ENCODE measurements at places on chromosomes 16 and 17. TPM values are rescaled to one million over a fixed set of nuclear protein-coding genes. Genes with fewer than 3 reads are reported as not detected.

DNA sequence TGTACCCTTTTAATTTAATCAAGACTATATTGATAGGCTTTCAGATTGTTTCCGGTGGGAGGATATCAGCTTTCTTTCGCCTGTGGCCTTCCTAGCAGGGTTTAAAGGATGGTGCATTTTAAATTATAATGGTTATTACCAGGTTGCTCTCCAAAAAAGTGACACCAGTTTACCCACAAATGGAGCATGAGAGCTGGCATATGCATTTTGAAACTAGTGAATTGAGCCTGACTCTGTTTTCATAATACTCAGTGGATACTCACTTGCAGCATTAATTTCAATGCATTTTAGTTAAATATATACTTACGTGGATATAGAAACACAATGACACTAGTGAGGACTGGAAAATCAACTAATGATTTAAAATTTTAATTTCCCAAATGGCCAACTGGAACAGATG is 5.8 kb downstream of the MYL4 start:
- no peaks in the 10 kb centered on the region for H3K4me1 ChIP-seq
- no peaks in the 10 kb centered on the region for H3K27me3 ChIP-seq
- no peak overlapping the region for H3K4me3 ChIP-seq
- no peak overlapping the region for H3K27ac ChIP-seq
- DNase-seq = no peak

DNA sequence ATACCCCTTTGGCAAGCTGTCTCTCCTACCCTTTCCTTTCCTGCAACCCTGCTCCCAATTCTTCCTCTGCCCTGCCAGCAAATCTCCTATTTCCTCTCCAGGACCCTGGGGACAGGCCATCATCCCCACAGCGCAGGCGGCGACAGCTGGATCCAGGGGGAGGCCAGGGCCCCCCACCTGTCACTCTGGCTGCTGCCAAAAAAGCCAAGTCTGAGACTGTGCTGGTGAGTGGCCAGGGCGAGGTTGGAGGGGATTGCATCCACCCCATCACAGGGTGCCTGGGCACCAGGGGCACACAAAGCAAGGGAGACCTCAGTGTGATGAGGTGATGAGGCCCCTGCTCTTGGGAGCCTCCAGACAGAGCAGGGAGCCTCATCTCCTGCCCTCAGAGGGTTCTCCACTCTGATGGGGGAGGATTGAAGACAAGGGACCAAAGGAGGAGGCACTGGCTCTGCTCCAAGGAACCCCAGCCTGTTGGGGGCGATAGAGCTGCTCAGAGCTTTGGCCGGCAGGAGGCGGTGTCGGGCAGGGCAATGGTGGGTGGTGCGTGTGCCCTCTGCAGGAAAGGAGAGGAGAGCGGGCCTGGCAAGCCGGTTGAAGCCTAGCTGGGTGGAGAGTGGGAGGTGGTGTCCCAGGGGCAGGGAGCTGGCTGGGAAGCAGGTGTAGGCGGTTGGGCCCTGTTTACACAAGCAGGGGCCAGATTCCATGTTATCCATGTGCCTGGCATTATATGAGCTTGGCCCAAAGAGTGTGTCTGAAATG is 15.6 kb upstream of the PDK2 start:
- H3K27ac ChIP-seq = peak overlapping the region; percentile 23
- H3K27me3 ChIP-seq = no peaks in the 10 kb centered on the region
- H3K4me1 ChIP-seq = peaks cover 18% of the 10 kb centered on the region
- DNase-seq = no peak

DNA sequence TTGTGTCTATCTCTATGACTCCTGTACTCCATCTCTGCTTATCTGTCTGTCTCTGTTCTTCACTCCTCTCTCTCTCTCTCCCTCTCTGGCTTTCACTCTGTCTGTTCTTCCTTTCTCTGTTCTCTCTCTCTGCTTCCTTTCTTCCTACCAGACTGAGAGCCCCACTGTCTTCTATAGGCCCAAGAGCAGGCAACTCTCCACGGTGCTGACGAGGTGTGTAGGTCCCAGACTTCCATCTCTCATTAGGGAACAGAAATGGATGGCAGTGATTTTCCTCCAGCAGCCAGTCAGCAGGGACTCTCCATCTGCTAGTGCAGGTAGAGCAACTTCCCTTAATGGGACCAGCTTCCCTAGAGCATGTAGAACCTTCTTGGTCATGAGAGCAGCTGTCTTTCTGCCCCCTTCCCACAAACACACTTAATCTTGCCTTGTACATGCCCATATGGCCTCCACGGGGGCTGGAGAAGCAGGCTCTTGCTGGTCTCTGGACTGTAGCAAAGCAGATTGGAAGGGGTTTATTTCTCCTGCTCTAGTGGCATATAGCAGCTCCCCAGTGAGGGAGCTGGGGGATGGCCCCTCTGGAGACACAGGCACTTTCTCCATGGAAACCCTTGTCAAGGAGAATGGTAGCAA is 47.8 kb upstream of the NLRP1 start:
- no peaks in the 10 kb centered on the region for H3K36me3 ChIP-seq
- no peak overlapping the region for H3K27ac ChIP-seq
- no peak for DNase-seq

PRCD gene
- total RNA-seq = 0.18 TPM

KRT9 gene
- total RNA-seq = not detected

- H3K36me3 ChIP-seq = no peaks in the 10 kb centered on the region
- H3K4me3 ChIP-seq = no peak overlapping the region
- peaks cover 12% of the 10 kb centered on the region for H3K4me1 ChIP-seq
- H3K27ac ChIP-seq = no peak overlapping the region
- no peak for DNase-seq
These were observed 27.4 kb upstream of the GINS2 start for GRCh38 chr16:85716022-85716679.

- DNase-seq = peak; percentile 23
- H3K36me3 ChIP-seq = peaks cover 30% of the 10 kb centered on the region
- H3K4me3 ChIP-seq = peak overlapping the region; percentile 96
- H3K4me1 ChIP-seq = peaks cover 31% of the 10 kb centered on the region
These were observed 542 bp downstream of the ZNF764 start for GRCh38 chr16:30557707-30557956.

GRCh38 chr16:49487746-49488145 is 114.1 kb downstream of the C16orf78 start:
- no peak overlapping the region for H3K27ac ChIP-seq
- peaks cover 6% of the 10 kb centered on the region for H3K4me1 ChIP-seq
- peak; percentile 18 for DNase-seq
- no peaks in the 10 kb centered on the region for H3K27me3 ChIP-seq
- H3K36me3 ChIP-seq = no peaks in the 10 kb centered on the region

ITGB3 gene
- 1.1 TPM for total RNA-seq

THRA gene
- total RNA-seq = 44.7 TPM
